ENCODE measurements at places on chromosomes 3 and 15.

DNA sequence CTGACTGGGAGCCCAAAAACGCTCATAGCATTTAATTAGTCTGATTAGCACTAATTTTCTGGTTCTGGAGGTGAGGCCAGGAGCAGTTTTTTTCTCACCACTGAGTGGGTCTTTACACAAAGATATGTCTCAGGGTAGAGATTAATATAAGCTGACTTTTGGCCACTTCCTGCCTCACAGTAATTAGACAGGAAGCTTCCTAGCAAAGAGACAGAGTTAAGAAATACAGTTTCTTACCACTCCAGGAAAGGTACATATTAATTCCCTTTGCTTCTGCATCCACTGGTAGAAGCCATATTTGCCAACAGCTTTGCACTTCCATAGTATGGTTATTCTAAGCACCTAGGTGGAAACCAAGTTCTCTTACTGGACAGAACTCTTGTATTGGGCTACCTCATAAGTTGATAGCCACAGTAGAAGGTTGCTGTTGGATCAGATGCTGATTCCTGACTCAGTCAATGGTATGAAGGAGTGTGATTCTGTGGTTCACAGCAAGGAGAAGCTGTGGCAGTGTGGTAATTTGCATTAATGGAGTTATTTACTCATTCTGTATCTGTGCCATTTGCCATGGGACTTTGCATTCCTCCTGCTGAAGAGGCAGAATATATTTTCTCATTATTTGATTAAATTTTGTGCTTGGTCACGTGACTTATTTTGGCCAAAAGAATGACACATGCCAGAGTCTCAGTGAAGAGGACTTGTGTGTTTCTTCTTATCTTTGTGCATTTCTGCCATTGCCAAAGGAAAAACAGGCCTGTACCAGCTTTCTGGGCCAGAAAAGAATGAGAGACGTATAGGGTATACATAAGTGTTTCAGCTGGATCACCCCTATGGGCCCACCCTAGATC, 17.5 kb upstream of the ZBTB20 start:
- no peak for DNase-seq

DNA sequence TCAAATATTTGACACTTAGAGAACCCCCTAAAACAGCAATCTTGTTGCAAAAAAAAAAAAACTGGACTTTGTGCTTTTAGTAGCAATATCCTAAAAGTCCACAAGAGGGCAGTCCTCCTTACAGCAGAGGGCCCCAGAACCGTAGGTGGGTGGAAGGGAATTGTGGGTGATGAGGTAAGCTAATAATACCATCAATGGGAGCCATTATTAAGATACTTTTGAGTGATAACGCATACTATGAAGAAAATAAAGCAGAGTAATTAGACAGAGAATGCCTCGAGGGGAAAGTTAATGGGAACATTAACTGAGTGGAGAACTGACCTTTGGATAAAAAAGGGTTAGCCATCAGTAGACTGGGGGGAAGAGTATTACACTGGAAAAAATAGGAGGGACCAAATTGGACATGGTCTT, 229.9 kb downstream of the THRB start:
- DNase-seq = peak; percentile 16

- DNase-seq = no peak
Measured at GRCh38 chr3:81531263-81531662, 230.2 kb downstream of the GBE1 start.

- no peak for DNase-seq
Measured at GRCh38 chr3:30544812-30545211, 61.6 kb upstream of the TGFBR2 start.

DNA sequence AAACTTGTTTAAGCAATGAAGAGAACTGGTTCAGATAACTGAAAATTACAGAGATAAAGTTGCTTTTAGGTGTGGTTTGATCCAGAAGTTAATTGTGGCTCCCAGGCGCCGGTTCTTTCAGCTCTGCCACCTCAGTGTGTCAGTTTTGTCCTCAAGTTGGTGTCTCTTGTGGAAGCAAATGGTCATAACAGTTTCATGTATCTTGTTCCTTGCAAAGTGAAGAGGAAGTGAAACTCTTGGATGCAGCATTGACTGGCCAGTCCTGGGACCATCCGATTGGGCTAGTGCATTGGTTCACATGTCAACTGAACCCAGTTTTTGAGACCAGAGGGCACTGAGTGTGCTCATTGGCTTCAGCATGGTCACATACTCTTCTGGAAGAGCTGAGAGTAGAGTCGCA, 181.4 kb upstream of the GRM7 start:
- no peak for DNase-seq
